Fibroblast of skin of left quadriceps (primary cell): ENCODE measurements at places on chromosomes 2 and 18.

- DNase-seq: no peak
Observed at GRCh38 chr2:40004336-40004735, 225.3 kb upstream of the THUMPD2 start.

GRCh38 chr2:201685156-201685555, 13.3 kb downstream of the MPP4 start:
- no peak for DNase-seq

DNA sequence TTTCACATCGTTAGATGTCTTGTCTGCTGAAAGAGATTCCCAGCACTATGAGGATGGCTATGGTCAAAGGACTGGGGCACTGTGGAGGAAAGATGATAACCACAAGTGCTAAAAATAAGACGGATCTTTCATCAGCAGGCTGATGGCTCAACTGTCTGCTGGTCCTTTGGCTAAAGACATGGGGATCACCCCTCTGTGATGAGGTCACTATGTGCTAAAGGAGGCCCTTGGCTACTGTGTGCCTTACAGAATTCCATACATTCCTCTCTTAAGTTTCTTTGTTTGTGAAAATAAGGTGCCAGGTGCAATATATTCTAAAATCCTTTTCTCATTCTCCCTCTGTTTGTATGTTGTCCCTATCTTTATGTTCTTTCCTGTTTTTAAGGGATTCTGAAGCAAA, 39.7 kb upstream of the LYPD6 start:
- no peak for DNase-seq

- no peak for DNase-seq
Observed at GRCh38 chr18:23169673-23170044, 34.4 kb downstream of the CABLES1 start.

- no peak for DNase-seq
Observed at GRCh38 chr2:19336781-19337180, 21.6 kb downstream of the OSR1 start.

DNA sequence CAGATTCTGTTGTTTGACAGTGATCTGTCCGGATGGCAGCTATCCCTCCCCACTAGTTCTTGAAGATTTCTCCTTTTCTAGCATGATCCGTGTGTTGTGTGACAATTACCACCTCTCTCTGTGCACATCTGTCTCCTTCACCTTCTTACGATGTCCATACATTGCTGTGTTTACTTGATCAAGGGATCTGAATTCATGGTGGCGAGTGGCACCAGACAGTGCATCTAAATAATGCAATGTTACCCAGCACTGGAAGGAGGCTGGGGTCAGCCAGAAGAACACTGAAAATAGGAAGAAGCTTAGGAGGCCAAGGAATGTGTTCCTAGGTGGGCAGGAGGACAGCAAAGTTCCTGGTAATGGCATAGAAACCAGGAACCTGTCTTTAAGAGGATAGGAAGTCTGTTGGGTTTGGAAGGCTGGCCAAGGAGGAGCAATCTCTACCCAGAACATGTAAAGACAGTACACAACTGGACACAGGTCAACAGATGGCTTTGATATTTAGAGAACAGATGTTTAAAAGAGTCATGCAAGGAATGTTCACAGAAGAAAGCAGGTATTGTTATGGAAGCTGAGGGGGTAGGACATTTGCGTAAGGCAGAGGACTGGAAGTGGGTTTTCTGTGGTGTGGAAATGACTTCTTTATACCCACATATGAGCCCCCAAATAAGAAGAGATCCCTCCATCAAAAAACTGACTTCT, 126.4 kb downstream of the HRH4 start:
- no peak for DNase-seq

DNA sequence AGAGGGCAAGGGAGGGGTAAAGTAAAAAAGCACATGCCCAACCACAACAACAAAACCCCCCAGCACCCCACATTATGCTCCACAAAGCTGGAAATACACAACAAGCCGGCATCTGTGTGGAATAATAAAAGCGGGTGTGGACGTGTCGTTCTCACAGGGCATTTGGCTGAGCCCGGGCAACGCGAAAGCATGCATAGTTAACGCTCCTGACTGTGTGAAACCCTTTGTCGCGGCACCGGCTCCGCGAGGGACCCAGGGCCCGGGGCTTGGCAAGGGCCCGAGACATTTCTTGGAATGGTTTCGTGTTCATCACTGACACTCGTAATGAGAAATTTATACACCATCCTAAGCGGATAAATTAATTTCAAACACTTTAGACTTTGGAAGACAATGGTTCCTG, 165.6 kb downstream of the INHBB start:
- no peak for DNase-seq

- peak; percentile 58 for DNase-seq
Observed at GRCh38 chr2:105866216-105867185, 121.8 kb downstream of the NCK2 start.

- no peak for DNase-seq
Observed at GRCh38 chr2:3041841-3042600, 335.6 kb downstream of the EIPR1 start.

- no peak for DNase-seq
Observed at GRCh38 chr2:224429441-224429810, 27.5 kb upstream of the FAM124B start.

DNA sequence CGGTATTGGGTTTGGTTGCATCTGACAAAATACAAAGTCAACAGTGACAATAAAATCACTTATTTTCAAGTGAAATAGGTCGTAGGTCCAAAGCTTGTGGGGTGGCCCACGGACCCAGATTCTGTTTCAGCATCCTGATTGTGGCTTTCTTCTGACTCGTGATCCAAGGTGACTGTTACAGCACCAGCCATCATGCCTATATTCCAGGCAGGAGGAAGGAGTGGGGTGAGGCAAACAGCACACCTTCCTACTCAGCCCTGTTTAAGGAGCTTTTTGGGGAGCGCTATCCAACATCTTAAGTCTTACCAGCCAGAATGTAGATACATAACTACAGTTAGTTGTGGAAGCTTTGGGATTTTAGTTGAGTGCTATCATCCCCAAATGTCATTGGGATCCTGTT, 8.7 kb upstream of the SNORC start:
- DNase-seq: no peak

GRCh38 chr2:100703739-100704138, 116.2 kb upstream of the NPAS2 start:
- DNase-seq: no peak

- DNase-seq: no peak
Observed at GRCh38 chr2:239382384-239382880, 18.4 kb downstream of the HDAC4 start.

DNA sequence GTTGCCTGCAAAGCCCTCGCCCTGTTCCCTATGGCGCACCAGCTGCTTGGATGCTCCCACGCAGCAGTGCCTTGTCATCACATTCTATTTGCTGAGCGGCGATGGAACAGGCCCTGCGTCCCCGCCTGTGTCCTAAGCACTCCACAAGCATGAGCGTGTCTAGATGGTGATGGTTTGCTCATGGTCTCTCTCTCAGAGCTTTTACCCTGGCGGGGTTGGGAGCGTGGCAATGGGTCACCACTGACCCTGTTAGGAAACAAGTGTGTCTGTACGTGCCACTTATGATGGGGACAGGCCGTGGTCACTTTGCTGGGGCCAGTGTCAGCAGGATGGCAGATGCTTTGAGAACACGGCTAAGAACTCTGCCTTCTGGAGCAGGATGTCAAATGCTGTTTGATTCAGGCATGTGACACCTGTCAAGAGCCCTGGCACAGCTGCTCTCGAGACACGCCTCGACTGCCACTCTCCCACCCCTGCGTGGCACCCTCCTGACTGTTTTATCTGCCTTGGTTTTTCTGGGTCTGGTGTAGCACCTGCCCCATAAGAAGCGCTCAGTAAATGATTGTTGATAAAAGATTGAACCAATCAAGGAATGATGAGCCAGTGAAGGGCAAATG, 44.2 kb downstream of the RRM2 start:
- DNase-seq: no peak

DNA sequence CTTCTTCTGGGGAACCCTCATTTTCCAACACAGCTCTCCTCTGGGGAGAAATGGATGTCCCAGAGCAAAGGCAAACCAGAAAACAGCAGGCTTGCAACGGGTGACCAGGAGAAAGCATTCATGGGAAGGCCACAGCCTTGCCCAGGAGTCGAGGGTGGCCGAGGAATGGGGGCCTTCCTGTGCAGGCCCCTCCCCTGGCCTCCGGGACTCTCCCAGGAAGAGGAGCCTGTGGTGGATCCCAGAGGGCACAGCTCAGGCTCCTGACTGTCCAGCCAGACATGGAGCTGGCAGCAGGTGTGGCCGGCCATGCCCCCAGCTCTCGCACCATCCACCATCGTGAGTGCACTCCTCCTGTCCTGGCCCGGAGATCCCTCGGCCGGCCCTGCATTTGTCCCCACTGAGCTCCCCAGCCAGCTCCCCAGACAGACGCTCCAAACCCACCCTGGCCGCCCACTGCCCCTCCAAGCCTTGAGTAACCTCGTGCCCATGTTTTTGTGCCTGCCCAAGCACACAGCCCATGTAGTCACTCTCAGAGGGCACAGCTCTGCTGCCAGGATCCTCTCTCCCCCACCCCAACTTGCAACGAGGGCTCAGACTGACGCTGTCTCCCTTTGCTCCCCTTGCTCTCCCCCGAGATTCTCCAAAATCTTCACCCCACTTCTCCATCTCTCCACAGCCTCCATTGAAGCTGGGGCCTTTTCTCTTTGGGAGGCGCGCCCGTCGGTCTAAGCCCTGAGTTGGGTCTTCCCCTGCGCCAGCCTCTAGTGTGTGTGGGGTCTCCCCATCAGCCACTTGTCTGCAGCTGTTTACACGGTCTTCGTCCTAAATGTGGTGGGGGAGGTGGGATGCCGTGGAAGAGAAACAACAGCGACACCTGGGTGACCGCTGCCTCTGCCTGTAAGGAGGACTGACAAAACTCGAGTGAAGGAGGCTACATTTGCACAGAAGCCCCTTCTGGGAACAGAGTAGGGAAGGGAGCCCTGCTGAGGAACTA, 9.8 kb downstream of the PRLH start:
- DNase-seq: no peak
